Activated CD8-positive, alpha-beta T cell treated with anti-CD3 and anti-CD28 coated beads for 36 hours (primary cell): ENCODE measurements at places on chromosomes 13 and 19. TPM values are rescaled to one million over a fixed set of nuclear protein-coding genes. Genes with fewer than 3 reads are reported as not detected.

DNA sequence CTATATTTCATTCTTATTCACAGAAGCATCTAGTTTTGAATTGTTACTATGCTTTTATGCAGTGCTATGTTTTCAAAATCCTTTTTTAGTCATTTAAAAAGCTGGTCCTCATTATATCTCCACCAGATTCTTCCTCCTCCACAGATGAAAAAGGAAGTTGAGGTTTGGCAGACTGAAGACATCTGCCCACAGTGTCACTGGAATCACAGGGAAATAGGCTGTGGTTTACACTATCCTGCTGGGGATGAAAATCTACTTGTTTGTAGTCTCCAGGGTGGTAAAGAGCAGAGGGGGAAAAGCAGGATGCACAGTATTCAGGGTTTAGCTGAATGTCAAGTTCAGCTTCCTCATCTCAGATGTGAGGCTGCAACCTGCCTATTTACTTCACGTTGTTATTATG, 351.2 kb downstream of the DNAJC15 start:
- DNase-seq, result no peak

DNA sequence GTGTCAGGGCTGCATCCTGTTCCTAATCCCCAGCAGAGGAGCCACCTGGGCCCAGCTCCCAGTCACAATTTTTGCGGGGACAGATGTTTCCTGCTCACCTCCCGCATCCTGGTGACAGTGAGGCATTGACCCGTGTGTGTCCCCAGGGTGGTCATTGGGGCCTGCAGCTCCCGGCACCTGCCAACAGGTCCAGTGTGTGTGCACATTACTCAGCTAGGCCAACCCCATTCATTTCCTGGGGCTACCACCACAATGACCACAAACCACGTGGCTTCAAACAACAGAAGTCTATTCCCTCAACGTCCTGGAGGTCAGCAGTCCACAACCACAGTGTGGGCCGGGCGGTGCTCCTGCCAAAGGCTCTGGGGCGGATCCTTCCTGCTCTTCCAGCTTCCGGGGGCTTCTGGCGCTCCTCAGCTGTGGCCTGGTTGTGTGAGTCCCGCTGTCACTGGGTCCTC, 11.9 kb upstream of the F2RL3 start:
- no peak for DNase-seq

- no peak for DNase-seq
These were observed 430 bp downstream of the ZNF358 start for GRCh38 chr19:7516333-7516732.

The NCAN gene
- total RNA-seq, result not detected

DNA sequence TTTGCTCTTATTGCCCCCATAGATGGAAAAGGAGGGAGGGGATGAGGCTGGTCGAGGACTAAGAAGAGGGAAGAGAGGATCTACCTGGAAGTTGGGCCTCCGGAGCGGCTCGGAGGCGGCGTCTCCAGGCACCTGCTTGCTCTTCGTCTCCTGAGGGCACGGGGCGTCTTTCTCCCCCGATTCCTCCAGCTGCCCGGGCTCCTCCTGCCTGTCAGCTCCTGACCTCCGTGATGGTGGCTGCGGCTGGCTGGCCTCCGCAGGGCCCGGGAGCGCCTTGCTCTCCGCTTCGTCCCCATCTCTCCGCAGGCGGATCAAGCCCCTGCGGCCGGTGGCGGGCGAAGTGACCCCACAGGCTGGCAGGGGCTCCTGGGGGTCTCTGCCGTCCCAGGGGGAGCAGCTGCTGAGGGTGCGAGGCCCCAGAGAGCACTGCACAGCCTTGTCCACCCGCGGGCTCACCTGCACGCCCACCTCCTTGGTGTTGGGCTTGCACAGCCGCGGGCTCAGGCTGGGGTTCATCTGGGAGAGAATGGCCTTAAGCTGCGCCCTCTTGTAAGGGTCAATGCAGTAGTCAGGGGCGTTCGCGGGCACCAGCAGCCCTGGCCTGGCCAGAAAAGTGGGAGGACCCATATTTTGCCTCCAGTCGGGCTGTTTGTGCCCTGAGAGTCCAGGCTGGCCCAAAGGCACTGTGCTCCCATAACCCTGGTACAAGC, 3.8 kb downstream of the ZAR1L start:
- no peak for DNase-seq

DNA sequence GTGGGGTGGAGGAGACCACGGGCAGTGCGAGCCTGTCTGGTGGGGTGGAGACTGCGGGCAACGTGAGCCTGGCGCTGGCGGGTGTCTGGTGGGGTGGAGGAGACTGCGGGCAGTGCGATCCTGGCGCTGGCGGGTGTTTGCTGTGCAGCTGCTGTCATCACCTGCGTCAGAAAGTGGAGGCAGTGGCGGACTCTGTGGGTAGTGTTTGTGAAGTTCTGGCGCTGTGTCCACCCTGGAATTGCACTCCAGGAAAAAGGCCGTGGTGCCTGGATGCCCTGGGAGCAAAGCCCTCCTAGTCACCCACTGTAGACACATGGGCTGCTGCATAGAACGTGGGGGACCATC, 6.2 kb downstream of the TEX29 start:
- no peak for DNase-seq

GRCh38 chr19:15181394-15181793, 19.4 kb downstream of the NOTCH3 start:
- no peak for DNase-seq

- no peak for DNase-seq
These were observed 63.9 kb upstream of the MCF2L start for GRCh38 chr13:112905086-112905485.

DNA sequence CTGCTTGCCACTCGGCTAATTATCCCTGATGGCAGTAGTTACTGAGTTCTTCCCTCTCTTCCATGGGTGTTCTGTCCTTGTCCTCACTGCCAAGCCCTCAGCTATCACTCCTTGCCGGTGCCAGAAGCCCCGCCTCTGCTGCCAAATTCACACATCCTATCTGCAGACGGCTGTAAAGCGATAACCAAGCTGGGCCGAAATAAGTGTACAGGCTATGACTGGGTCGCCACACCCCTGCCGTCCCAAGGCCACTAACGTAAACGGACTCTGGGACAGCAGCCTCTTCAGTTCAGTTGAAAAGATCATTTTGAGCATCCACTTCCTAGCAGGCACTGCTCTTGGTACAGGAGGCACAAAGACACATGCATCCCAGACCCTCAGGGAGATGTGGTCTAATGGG, 13.3 kb downstream of the SLC7A1 start:
- no peak for DNase-seq

DNA sequence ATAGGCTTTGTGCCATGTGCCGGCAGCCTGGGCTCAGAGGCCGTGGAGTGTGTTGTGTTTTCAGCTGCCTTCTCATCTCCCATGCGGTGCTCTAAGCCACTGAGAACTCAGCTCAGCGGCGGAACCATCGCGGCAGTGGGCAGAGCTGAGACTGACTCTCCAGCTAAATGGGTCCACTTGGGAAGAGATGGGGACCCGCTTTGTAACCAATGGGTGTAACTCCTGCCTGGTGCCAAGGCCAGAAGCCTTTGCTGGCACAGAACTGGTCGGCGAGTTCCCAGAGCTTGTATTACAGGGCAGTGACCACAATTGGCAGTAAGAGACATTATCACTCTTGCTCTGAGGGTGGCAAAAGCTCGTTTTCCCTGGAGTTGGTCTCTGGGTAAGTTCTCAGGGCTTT, 183.0 kb downstream of the STK24 start:
- no peak for DNase-seq

The RASAL3 gene
- total RNA-seq, result 85.8 TPM

- DNase-seq, result no peak
These were observed 353.8 kb downstream of the DNAJC15 start for GRCh38 chr13:43377149-43377548.

The MBD3L2 gene
- not detected for total RNA-seq

GRCh38 chr13:23175920-23176319, 4.9 kb upstream of the SGCG start:
- no peak for DNase-seq

The ZNF98 gene
- total RNA-seq, result not detected

DNA sequence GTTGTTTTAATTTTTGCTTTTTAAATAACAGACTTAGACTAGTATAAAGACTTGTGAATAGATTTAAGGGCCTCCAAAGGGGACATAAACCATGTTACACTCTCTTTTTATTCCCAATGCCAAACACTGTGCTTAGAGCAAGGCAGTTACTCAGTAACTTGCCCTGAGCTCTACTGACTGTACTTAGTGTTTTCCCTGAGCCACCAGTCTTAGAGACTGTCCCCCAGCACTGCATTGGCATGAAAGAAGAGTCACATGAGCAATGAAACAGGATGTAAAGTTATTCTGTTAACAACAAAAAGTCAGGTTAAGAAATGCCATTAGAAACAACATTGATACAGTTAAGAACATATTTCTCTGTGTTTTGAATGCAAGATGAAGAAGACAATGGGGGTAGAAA, 187.9 kb downstream of the TBC1D4 start:
- no peak for DNase-seq

DNA sequence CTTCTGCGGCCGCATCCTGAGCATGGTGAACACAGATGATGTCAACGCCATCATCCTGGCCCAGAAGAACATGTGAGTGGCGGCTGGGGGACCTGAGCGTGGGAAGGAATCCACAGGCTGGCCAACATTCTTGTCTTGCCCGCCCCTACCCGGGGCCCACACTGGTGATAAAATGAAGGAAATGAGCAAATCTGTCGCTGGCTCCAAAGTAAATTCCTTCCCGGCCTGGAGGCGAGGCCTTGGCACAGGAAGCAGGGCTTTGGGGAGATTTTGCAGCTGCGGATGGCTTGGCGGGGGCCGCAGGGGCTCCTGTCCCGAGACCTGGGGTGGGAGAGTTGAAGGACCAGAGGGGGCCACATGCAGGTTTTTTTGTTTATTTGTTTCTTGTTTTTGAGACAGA, 4.4 kb downstream of the KXD1 start:
- DNase-seq, result no peak

DNA sequence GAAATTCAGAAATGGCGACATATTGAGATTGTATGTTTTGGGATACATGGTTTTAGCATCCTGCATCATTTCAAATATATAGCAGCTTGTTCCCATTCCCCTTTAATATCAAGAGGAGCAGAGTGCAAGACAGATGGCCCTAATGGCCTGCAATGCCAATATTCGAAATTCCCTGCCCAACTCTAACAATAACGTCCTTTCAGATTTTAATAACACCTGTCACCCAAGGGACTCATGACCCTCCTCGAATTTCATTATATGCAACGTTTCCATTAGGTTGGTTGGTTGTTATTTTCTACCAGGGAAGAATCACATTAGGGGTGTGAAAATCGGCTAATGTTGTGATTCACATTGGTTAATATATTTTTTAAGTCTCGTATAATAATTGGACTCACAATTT, 170.0 kb downstream of the TNFSF13B start:
- DNase-seq, result no peak

DNA sequence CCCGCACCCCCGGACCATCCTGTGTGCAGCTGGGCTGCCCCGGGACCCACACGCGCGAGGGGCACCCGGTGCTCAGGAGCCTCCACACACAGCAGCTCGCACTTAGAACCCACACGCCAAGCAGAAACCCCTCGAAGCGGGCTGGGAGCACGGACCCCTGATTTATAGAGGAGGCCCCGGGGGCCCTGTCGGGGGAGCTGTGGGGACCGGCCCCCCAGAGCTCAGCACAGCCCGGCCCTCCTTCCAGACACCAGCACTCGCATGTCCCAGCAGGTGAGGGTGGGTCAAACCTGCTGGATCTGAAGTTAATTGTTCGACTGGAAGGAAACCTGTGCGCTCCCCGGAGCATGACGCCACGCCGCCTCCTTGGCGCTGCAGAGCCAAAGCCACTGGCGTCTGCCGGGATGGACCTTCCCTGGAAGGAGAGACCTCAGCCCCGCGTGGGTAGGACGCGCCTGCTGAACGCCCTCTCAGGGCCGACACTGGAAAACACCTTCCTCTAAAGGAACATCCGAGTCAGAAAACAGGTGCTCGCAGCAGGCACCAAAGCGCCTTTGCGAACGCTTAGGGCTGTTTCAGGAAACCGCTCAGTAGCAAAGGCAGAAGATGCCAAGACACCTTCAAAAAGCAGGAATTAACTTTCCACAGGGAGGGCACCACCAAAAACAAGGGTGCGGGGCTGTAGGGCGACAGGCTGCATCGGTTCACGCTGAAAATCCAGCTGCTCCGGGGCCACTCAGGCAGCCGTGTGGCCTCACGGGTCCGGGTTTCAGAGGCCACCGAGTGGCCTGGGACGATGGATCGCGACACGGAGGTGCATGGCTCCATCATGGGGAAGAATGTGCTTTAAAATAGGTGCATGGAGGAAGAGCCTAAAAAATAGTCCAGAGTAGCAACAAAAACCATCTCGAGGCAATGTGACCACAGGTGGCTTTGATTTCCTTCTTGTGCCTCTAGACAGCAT, 37.8 kb upstream of the GRTP1 start:
- no peak for DNase-seq

DNA sequence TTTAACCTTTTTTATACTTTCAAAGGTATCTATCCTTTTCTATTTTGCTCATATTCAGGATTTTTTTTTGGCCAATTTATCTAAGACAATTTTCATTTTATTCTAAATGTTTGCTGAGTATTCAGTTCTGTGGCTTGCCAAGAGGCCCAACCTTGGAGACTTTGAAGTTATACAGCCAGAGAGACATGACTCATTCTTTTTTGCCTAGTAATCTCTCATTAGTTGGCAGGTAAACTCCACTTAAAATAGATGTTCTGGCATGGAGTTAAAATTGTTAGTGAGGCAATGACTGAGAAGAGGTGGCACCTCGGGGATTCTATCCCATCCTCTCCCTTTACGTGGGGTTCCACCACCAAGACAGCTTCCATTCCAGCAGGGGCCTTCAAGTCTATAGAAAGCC, 213.8 kb downstream of the KCTD12 start:
- no peak for DNase-seq

- DNase-seq, result no peak
These were observed 39.5 kb upstream of the CNMD start for GRCh38 chr13:52779103-52779502.

GRCh38 chr19:18385675-18386542, at the start of gene GDF15:
TSS of gene GDF15 (plus strand) at chr19:18386158. CDS start at chr19:18386190, 32 bp downstream.
- peak; percentile 52 for DNase-seq

The CCDC70 gene
- 0.45 TPM for total RNA-seq

- DNase-seq, result no peak
These were observed 4.6 kb downstream of the SPRY2 start for GRCh38 chr13:80336370-80336769.
